Fibroblast of pulmonary artery (primary cell): ENCODE measurements at places on chromosomes 6 and 20.

DNA sequence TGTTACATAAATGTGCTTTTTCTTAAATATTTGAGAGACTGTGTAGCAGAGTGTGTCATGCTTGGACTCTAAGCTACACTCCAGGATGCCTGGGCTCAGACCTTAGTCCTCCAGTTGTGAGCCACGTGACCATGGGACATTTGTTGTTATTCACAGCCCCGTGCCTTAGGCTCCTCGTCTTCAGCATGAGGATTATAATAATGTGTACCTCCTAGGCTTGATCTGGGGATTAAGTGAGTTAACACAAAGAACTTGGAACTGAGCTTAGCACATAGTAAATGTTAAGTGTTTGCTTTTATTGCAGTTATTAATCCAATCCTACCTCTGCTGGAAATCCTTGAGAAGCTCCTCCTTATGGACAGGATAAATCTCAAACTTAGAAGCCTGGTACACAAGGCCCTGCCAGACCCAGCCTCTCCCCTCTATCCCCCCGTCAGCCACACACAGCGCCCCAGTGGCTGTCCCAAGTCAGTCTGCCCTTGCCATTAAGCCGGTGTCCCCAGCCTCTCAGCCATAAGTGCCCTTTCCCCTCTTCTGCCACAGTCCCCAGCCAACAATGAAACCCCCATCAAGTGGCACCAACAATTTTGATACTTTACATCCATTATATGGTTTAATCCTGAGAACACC lies 177.5 kb downstream of the TMEM242 start:
- no peak for DNase-seq

DNA sequence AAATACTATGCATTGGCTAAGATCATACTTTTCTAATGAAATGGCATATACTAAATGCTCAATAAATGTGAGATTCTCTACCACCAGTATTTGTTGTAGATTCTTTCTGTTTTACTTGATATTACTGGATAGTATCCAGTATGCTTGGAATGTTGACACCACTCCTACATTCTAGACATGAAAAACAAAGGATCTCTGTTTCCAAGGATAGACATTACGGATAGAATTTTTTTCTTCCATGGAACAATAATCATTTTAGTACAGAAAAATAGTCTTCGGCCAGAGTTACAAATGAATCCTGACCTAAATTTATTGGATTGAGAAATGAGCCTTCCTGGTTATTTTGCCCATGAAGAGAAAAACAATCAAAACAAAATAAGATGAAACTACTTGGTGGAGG lies 258.2 kb upstream of the NT5E start:
- DNase-seq, result peak; percentile 78

DNA sequence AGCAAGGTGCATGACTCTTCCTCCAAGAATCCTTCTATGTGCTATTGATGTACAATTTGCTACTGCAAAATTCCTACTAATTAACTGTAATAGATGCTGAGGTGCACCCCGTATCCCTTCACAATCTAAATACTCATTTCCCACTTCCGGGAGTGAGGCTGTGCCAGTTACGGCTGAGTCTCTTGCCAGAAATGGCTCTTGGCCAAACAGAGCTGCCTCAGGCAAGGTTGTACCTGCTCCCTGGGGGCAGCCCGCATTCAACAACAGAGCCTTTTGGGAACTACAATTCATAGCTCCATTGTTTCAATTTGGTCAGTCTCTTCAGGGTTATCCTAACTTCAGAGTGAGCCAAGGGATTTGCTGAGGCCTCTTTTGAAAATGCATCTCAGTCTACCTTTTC lies 789.8 kb upstream of the MAP3K7 start:
- DNase-seq, result no peak

GRCh38 chr6:3789896-3790558 lies 38.5 kb upstream of the PXDC1 start:
- DNase-seq, result no peak

GRCh38 chr6:106128981-106129781 lies 43.0 kb downstream of the PRDM1 start:
- DNase-seq, result peak; percentile 68

DNA sequence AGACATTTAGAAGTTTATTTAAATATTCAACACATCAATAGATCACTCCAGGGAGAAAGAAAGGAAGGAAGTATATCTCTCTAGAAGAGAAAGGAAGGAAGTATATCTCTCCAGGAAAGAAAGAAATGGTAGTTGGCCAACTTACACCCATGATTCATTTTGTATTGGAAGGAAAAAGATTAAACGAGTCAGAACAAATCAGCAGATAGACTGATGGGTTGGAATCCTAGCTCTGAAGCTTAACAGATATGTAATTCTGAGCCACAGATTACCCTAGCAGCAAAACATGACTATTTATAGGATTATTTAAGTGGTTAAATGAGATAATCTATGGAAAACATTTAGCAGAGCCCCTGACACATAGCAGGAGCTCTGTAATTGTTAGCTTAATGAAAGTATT lies 27.1 kb downstream of the COL12A1 start:
- no peak for DNase-seq

DNA sequence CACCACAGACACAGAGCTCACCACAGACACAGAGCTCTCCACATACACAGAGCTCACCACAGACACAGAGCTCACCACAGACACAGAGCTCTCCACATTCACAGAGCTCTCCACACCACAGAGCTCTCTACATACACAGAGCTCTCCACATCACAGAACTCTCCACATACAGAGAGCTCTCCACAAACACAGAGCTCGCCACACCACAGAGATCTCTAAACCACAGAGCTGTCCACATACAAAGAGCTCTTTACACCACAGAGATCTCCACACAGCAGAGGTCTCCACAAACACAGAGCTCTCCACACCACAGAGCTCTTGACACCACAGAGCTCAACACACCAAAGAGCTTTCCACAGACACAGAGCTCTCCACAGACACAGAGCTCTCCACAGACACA lies 55.8 kb downstream of the ERMARD start:
- DNase-seq, result no peak

- no peak for DNase-seq
Observed at GRCh38 chr6:149924933-149925252, 2.0 kb upstream of the RAET1G start.

DNA sequence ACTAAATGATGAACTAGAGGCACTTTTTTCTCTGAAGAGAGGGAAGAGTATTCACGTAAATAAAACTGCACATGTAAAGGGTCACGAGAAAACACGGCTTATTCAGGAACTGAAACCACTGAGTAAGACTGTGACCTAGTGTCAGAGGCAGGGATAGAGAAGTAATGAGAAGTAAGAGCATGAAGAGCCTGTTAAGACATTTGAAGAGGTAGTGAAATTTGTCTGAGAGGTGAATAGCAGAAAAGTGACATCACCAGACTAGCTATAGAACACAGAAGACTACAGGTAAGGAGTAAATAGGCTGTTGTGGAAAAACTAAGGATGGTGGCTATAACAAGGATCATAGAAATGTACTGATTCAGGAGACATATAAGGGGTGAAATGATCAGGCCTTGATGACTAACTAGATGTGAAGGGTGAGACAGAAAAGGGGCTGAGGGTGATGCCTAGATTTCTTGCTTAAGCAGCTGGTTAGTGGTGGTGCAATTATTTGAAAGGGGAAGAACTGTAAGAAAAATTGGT lies 76.8 kb downstream of the REV3L start:
- DNase-seq, result no peak

DNA sequence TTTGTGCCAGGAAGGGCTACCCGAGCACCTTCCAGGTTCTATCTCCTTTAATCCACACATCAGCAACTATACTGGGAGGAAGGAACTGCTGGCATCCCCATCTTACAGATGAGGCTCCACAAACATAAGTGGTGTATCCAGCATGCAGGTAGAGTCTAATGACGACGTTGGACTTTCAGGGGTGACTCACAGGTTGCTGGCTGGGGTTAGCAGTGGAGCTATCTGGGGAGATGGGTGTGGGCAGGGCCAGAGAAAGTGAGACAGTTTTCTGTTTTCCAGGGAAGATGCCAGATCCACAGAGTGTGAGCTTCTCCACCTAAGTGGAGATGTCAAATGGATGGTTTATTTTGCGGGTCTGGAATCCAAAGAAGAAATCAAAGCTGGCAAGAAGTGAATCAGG lies 31.8 kb downstream of the CDH22 start:
- DNase-seq, result no peak

GRCh38 chr20:32610472-32611218 lies 25.5 kb upstream of the NOL4L start:
- DNase-seq, result no peak

DNA sequence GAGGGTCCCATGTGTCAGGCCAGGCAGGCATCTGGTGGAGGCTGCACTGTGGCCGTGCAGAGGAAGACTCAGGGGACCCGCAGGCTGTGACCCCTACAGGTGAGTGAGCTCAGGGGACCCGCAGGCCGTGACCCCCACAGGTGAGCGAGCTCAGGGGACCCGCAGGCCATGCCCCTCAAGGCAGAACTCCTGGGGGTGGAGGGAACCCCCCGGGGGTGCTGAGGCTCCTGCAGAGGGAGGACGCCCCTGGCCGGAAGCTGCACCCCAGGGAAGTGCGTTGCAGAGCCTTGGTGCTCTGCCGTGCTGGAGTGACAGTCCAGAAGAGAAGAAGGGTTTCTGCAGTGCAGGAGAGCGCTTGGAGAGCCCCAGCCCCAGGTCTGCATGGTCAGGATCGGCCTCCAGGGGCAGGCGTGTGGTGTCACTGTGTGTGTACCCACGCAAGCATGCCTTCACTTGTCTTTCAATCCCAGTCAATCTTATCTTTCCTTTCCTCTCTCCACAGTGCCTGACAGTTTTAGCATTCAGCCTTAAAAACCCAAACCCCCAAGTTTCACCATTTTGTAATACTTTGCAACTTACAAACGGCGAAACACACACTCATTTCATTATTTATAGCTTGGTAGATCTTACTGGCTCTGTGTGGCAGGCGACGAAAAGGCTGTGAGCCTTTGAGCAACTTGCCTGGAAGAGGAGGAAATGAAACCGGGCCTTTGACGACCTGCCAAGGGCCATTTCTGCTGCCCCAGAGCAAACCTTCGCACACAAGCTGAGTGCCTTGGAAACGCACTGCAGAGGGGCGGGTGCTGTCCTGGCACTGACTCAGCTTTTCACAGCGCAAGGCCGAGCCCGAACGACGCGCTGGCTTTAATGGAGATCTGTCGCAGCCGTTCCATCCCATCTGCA lies 101.4 kb upstream of the AGPAT4 start:
- no peak for DNase-seq

DNA sequence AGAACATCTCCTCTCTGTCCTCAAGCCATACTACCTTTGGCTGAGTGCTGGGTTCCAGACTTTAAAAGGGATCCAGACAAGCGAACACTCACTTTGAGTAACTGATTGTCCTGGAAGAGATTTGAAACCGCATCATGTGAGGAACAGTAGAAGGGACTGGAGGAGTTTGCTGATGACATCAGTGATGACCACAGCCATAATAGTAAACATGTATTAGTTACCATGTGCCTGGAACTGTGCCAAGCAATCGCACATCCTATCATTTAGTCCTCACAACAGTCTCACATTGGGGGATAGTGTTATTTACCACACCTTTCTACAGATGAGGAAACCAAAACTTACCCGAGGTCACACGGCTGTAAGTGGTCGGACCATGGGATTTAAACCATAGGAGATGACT lies 39.8 kb downstream of the ARMC2 start:
- no peak for DNase-seq

DNA sequence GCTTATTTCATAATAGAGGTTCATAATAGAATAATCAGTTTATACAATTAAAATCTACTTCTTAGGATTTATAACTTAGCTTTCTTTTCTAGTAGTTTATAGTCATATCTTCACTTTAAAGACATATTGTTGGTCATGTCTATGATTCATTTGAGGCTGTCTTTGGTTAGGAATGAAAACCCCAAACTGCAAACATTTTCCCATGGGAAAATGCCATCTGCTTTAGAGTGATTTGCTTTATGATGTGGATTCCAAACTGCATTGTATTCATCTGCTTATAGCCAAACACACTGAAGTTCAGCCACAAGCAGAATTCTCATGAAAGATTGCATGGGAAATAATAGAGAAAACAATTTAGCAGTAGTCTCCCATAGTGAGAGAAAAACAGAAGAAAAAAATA lies 128.0 kb downstream of the RFPL4B start:
- peak; percentile 38 for DNase-seq

GRCh38 chr6:87630746-87631145 lies 40.8 kb downstream of the ORC3 start:
- DNase-seq, result no peak

- DNase-seq, result peak; percentile 33
Observed at GRCh38 chr6:22036275-22036674, 260.6 kb downstream of the PRL start.

- no peak for DNase-seq
Observed at GRCh38 chr6:111738631-111739030, 133.0 kb upstream of the TRAF3IP2 start.

DNA sequence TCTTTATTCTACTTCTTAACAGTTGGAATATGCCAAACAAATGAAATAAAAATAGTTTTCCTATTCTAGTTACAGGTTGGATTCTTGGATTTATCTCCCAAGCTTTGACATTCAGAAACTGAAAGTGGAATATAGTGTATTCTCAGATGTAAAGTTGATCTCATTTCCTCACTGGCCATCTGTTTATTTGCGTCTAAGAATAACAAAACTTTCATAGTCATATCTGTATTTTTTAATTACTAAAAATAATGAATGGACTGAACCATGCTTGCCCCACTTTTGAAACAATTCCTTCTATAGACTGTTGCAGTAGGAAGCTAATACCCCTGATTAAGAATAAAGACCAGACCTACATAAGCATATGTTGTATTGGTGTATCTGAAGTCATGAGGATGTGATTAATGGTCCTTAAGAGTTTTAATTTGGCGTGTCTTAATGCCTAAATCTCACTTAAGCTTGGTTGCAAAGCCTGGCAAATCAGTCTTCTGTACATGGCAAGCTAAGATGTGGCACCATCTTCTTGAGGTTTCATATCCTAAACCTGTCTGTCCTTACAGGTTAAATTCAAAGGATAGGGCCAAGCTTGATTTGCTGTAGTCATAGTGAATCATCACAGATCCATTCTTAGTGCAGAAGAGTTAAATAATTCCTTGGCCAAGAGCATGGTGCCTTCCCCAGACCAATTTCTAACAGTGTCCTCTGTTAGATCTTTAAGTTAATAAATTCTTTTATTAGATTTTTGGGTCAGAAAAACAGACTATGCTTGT lies 58.9 kb downstream of the FOXO3 start:
- no peak for DNase-seq

DNA sequence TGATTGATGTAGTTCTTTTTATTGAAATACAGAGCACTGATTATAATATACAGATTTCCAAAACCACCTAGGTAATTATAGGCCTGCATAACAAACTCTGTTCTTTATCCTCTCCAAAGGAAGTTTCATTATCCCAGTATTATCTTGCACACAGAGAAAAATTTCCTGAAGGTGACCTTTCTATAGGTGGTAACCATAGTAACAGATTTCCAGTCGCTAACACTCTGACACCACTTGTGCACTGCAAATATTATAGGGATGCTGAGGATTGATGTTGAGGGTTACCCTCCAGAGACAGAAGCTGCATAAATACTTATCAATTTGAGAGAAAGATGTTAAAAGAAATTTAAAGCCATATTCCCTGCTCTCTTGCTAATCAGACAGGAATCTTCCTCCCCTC lies 274.5 kb upstream of the NRSN1 start:
- DNase-seq, result no peak
